NCI-H1436 treated with DMSO at 0.1 percent for 48 hours (cell line): ENCODE measurements at places on chromosomes 11 and 22.

DNA sequence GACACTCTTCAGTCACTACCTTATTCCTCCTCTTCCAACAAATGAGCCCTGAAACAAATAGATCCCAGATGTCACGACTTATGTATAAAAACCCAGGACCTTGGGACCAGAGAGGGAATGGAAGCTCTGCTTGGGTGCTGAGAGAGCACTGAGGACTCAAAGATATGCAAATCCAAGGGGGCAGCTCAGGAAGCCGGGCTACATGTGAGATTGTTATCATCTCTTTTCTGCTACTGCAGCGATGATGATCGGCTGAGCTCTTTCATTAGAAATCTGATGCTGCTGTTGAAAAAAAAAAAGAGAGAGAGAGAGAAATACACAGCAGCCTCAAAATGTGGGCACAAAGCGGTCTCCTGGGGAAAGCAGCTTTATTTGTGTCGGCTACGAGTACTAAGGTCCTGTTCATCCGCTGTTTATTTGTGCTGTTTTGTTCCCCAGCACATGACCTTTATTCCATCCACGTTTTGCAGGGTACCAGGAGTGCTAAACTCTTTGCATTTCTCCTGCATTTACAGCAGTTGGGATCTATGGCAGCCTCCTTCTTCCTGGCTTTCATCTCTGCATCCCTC lies 120.2 kb downstream of the TRIM29 start:
- no peak for DNase-seq

GRCh38 chr11:66036334-66036710 lies 10.0 kb upstream of the CATSPER1 start:
- no peak for DNase-seq

- DNase-seq = no peak
Measured at GRCh38 chr11:46064221-46064620, 57.0 kb downstream of the PHF21A start.

GRCh38 chr11:33211580-33211979 lies 45.6 kb upstream of the HIPK3 start:
- no peak for DNase-seq

DNA sequence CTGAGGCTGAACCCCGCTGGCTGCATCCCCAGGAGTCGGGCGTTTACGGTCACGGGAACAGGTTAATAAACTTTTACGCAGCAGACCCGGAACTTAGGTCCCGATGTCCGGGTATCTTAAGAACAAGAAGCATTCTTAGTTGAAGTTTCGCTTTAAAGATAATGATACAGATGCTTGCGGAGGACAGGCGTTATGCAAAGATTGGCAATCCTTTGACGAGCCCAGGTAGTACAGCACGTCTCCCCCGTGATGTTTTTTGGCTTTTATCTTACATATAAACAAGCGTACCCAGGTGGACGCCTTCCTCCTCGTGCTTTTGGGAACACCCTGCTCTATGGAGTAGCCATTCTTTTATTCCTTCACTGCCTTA lies 871 bp upstream of the TOLLIP start:
- no peak for DNase-seq

DNA sequence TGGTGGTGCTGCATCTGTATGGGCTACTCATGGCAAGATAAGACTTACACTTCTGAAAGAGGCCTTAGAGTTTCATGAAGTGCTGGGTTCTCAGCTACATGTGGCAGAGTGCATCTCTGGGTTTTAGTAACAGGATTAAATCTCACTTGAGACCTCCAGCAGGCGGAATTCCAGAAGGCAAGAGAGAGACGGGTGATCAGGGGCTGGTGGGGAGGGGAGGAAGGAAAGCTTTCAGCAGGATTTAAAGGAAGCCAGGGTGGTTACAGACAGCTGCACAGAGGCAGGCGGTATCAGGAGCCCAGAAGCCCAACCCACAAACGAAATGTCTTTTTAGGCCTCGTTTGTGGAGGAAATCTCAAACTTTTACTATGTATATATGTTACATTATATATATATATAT lies 56.2 kb upstream of the CD82 start:
- DNase-seq = no peak

DNA sequence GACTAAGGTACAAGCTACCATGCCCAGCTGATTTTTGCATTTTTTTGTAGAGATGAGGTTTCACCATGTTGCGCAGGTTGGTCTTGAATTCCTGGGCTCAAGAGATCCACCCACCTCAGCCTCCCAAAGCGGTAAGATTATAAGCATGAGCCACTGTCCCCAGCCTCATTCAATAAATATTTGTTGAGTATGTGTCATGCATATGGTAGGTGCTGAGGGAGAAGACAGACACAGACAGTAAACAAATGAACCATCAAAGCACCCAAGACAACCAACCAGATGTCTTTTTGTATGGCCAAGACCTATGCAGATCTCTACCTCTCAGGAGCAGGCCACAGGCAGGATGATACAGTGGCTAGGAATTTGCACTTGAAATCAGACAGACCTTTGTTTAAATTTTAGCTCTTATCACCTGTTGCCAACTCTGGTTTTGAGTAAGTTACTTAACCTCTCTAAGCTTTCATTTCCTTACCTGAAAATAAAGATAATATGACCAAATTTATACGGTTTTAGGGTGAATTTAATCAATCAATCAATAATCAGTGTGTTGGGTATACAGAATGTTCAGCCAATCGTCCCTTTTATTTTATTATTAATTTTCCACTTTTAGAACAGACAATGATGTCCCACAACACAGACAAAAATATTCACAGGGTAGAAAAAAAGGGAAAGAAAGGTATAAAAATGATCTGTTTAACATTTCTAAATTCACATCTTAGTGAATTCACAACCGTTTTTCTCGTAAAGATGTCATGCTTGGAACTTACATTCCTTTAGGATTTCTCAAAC lies 128.2 kb downstream of the SGSM3 start:
- DNase-seq = no peak

GRCh38 chr11:66868726-66869566 lies 12.1 kb downstream of the LRFN4 start:
- no peak for DNase-seq

- no peak for DNase-seq
Measured at GRCh38 chr22:17772958-17773605, 1.2 kb downstream of the BID start.

DNA sequence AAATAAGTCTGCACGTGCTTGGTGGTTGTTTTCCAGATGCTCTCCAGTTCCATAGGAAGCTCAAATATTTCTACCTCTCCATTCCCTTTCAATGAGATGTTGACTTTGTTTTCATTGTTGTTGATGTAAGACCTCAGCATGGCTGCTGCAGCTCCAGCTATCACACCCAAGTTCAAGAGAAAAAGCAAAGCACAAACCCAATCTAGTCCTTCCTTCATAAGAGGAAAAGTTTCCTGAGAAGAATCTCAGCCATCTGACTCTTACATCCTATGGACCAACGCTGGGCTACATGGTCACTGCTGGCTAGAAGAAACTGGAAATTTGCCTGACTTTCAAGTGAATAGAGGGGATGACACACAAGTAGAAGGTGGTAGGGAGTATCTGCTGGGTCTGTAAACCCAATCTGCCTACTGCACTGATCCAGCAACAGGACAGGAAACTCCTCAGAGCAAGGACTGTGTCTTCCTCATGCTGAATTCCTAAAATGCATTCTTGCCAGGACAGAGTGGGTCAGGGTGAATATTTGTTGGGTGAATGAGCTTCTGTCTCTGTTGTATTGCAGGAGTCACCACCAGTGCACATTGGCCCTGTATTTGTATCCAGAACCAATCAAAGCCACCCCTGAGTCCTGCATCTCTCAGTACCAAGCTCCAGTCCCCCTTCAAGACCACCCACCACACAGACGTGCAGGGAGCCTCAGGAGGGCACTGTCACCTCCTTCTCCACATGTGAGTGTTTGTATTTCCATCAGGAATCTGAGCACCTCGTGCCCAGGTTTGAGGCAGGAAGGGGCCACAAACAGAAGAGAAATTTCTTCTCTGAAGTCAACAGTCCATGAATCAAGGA lies 118.0 kb upstream of the IGLL5 start:
- no peak for DNase-seq

- no peak for DNase-seq
Measured at GRCh38 chr11:130519128-130519932, 70.9 kb downstream of the ADAMTS15 start.

DNA sequence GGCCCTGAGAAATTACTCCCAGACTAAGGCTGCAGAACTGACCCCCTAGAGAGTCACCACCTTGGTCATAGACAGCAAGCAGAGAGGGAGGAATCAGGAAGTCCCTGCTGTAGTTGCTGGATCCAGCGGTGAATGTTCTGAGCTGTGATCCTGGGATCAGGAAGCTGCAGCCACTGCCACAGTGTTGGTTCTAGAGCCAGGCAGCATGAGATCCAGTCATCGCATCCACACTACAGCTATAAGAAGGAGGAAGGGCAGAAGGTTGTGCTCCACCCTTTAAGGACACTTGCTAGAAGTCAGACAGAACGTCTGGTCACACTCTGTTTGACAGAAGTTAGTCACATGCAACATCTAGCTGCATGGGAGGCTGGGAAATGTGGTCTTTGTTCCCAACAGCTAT lies 104.7 kb upstream of the OR4B1 start:
- no peak for DNase-seq

DNA sequence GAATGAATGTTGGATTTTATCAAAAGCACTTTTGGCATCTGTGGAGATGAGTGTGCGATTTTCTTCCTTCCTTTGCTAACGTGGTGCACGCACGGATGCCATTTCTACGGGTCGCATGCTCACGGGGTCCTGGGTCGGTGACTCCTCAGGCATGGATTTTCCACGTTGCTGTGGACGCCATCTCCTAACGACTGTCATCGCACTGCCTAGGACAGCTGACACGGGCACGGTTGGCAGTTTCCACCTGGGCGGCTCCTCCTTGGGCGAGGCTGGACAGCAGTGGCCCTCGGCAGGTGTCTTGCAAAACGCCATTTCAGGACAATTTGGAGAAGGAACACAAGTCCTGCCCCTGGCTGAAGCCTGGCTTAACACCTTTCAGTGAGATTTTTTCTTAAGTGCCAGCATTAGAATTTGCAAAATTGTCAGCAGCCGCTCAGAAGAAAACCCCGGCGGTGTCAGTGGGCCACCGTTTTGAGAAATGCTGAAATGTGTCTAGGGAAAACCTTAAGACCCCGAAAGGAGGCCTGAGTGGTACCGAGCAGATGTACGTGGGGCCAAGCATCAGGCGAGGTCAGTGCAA lies 34.7 kb upstream of the TOLLIP start:
- DNase-seq = no peak

- no peak for DNase-seq
Measured at GRCh38 chr11:119845305-119845704, 116.3 kb upstream of the NECTIN1 start.

DNA sequence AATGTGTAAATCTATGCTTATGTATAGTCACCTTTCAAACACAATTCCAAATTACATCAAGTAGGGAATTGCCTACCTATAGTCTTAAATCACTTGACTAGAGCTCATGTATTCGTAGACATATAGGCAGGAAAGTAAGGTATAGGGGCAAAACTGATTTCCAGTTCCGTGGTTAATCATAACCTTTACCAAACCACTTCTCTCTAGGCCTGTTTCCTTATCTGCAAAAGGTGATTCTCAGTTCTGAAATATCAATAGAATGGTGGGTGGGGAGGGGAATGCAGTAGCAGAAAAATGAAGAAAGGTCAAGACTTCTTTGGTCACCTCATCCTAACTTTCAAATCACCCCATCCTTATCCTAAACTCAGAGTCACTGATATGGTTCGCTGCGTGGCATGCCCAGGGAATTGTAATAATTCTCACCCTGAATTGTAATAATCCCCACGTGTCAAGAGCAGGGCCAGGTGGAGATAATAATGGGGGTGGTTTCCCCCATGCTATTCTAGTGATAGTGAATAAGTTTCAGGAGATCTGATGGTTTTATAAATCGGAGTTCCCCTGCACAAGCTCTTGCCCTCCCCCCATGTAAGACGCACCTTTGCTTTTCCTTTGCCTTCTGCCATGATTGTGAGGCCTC lies 1.9 kb upstream of the ANO5 start:
- no peak for DNase-seq

DNA sequence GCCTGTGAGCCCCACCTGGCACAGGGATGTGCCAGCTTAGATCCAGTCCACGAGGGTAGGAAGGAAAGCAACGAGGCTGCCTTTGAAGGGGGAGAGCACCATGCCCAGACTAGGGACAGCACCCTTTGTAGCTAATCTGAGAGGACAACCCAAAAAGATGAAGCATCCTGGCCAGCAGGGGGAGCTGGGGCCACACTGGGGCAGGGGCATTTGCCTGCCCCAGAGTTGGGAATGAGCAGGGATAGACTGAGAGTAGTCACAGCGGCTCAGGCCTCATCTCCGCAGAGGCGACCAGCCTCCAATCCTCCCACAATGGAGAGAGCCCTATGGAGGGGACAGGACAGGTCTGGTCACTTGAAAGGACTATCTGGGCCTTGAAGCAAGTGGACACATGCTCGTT lies 16.4 kb downstream of the LMO1 start:
- DNase-seq = no peak

- DNase-seq = no peak
Measured at GRCh38 chr11:5336331-5336730, 7.0 kb downstream of the OR51B5 start.

DNA sequence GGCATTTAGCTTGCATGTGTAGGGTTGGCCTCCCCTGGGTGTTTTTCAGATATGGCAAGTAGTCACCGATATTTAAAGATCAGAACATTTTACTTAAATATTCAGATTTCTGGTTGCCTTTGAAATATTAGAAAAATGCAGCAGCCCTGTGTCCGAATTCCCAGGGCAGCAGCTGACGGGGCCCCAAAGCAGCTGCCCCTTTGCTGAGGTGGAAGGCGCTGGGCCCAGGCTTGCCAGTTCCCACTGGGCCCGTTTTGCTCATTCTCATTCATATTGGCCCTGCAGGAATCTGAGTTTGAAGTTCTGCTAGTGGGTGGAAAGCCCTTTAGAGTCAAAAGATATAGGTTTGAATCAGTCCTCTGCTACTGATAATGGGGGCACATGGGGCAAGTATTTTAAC lies 692.1 kb downstream of the OPCML start:
- no peak for DNase-seq

DNA sequence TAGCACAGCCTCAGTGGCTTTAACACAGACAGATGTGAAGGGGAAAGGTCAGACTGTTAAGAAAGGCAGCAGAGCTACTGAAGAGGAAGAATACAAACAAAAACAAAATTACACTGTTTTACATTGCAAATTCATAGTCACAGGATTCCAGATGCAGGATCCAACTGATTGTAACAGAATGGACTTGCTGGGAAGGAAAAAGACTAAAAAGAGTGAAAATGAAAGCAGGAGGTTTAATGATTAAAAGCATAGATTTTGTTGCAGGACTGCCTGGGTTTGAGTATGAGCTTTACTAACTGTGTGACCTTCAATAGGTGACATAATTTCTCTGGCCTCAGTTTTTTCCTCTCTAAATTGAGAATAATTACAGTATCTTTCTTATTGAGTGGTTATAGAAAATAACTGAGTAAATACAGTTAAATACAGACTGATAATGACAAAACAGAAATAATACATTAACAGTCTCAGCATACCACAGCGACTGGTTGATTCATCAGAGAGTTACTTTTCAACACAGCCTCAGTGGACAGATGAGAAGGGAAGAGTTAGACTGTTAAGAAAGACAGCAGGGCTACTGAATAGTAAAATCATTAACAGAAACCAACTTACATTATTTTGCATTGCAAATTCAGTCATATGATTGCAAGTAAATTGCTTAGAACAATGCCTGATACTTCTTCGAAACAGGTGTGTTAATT lies 704.2 kb upstream of the TENM4 start:
- DNase-seq = no peak
